ENCODE measurements at places on chromosomes 5 and 9.

- DNase-seq: no peak
Observed at GRCh38 chr9:91488341-91488740, 64.7 kb upstream of the NFIL3 start.

DNA sequence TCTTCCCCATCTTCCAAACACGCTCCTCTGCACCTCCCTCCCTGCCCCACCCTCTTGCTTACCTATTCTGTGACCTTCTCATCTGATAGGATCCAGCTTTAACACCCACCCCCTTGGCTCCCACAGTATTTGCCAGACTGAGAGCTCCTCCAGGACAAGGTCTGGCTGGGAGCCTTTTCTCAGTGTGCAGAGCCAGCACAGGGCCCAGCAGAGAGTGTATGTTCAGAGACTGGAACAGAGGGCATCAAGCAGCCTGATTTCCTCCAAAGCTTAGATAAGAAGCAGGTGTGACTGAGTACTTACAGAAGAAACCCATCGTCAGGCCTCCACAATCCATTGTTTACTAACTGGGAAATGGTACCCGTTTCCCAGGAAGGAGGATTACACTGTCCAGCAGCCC lies 26.6 kb downstream of the LHX6 start:
- DNase-seq: no peak

- peak; percentile 21 for DNase-seq
Observed at GRCh38 chr9:77751341-77752091, 103.4 kb upstream of the GNA14 start.

- DNase-seq: no peak
Observed at GRCh38 chr5:39519566-39520231, 94.9 kb upstream of the DAB2 start.

DNA sequence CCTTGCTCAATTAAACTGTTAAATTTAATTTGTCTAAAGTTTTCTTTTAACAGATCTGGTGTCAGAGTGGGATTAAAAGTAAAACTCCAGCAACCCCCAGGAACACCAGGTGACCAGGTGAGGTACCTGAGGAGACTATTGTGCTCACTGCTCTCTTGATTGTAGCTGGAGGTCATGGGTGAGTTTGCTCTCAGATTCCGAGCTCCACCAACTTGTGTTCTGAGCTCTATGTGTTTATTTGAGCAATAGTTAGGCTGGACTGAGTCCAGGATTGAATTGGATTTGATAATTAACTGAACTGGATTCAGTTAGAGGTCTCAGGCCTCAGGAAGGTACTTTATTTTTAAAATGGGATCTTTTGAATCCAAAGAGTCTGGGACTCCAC lies 17.9 kb upstream of the SCGB3A2 start:
- no peak for DNase-seq

- DNase-seq: no peak
Observed at GRCh38 chr5:95069948-95070347, 214.9 kb downstream of the MCTP1 start.

GRCh38 chr9:133614678-133615077 lies 5.5 kb upstream of the FAM163B start:
- DNase-seq: no peak

DNA sequence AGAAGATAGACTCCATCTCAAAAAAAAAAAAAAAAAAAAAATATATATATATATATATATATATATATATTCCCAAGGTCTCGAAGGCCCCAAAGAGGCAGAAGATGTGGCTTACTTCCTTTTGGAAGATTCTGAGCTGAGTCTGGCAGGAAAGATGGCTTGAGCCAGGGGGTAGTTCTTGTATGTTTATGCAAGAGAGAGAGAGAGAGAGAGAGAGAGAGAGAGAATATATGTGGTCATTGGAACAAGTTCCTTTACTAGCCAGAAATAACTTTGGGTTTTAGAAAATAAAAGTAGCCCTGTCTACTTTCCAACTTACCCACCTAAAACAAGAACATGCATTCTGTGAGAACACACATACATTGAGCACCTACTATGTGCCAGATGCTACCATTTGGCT lies 17.6 kb downstream of the NCS1 start:
- no peak for DNase-seq
